Mesenchymal stem cell (in vitro differentiated cells and primary cell): ENCODE measurements at places on chromosomes 7 and 10.
A peak's percentile ranks its signal among the peaks of the same experiment; 100 is the strongest.

- no peak for DNase-seq
- no peaks in the 10 kb centered on the region for H3K36me3 ChIP-seq
- H3K27ac ChIP-seq: no peak overlapping the region
- peaks cover 39% of the 10 kb centered on the region for H3K4me1 ChIP-seq
- H3K4me3 ChIP-seq: no peak overlapping the region
- peaks cover 100% of the 10 kb centered on the region for H3K27me3 ChIP-seq
These were observed 76.9 kb downstream of the INSIG1 start for GRCh38 chr7:155374276-155375252.

- H3K4me1 ChIP-seq: no peaks in the 10 kb centered on the region
- no peaks in the 10 kb centered on the region for H3K36me3 ChIP-seq
- H3K4me3 ChIP-seq: no peak overlapping the region
- no peaks in the 10 kb centered on the region for H3K27me3 ChIP-seq
- no peak for DNase-seq
These were observed 27.7 kb upstream of the VIPR2 start for GRCh38 chr7:159172400-159172799.

DNA sequence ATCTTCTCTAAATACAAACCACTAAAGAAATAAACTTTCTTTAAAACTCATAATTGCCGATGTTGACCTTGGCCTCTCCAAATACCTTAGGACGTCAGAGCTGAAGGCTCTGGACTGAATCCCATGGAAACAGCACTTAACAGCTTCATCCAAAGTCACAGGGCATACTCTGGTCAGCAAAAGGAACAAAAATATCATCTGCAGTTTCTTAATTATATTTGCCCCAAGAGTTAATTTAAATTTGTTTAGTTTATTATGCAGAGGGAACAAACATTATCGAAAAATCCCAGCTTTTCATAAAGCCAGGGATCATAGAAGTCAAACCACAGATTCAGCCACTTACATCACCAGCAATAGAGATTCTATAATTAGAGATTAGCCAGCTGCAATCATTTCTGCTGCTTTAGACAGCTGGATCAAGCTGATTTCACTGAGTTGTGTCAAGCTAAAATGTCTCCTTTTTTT is 20.5 kb upstream of the FAM13C start:
- H3K27ac ChIP-seq: no peak overlapping the region
- H3K36me3 ChIP-seq: no peaks in the 10 kb centered on the region
- no peak overlapping the region for H3K4me3 ChIP-seq
- no peaks in the 10 kb centered on the region for H3K27me3 ChIP-seq
- no peaks in the 10 kb centered on the region for H3K4me1 ChIP-seq
- DNase-seq: peak; percentile 89

DNA sequence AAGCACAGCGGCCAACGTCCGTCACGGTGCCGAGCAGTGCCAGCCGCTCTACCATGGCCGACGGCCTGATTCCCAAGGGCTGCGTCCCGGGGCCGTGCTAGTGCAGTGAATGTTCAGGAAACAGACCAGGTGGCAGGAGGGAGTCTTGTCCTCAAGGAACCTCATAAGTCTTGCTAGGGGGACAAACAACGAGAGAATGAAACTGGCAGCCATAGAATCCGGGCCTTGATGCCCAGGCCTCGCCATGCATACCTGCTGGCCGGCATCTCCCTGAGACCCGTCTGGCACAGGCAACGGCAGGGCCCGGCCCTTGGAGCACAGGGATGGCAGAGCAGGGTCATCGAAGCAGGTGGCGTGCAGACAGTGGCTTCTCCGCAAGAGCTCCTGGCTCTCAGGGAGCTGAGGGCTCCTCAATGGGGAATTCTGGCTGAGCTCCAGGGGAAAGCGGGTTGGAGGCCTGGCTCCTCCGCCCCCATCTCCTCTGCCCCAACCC is 58.8 kb downstream of the DIP2C start:
- no peak overlapping the region for H3K27ac ChIP-seq
- H3K27me3 ChIP-seq: no peaks in the 10 kb centered on the region
- H3K4me1 ChIP-seq: peaks cover 29% of the 10 kb centered on the region
- no peak overlapping the region for H3K4me3 ChIP-seq

- H3K4me1 ChIP-seq: peaks cover 25% of the 10 kb centered on the region
- DNase-seq: no peak
- no peak overlapping the region for H3K4me3 ChIP-seq
These were observed 12.7 kb downstream of the LOXL4 start for GRCh38 chr10:98255146-98255877.

DNA sequence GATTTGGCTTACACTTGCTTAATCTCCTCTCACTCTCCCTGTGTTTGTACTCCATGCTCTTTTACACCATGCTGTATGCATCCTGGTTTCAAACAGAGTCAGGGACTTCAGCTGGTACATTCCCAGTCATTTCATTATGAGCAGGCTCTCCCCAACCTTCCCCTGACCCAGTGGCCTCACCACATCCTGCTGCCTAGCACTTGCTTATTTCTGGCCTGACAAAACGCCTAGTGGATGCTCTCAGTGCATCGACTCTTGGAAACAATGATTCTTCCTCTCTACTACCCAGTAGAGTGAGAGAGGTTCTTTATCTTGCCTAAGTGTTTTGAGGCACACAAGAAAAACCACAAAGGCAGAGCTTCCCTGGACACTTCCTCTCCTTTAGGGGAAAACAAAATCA is 63.4 kb downstream of the CAV1 start:
- no peaks in the 10 kb centered on the region for H3K27me3 ChIP-seq
- H3K36me3 ChIP-seq: no peaks in the 10 kb centered on the region
- H3K4me3 ChIP-seq: no peak overlapping the region
- peaks cover 7% of the 10 kb centered on the region for H3K4me1 ChIP-seq
- peak overlapping the region; percentile 58 for H3K27ac ChIP-seq
- DNase-seq: peak; percentile 96

- peaks cover 12% of the 10 kb centered on the region for H3K4me1 ChIP-seq
- peak overlapping the region; percentile 15 for H3K27ac ChIP-seq
- DNase-seq: peak; percentile 78
- H3K4me3 ChIP-seq: no peak overlapping the region
- H3K27me3 ChIP-seq: no peaks in the 10 kb centered on the region
- H3K36me3 ChIP-seq: peaks cover 6% of the 10 kb centered on the region
These were observed 2.4 kb upstream of the VDAC2 start for GRCh38 chr10:75208181-75208580.

GRCh38 chr10:102919246-102919959 is 1.3 kb downstream of the CNNM2 start:
- peak; percentile 32 for DNase-seq
- H3K36me3 ChIP-seq: no peaks in the 10 kb centered on the region
- H3K4me1 ChIP-seq: peaks cover 14% of the 10 kb centered on the region
- peak overlapping the region; percentile 93 for H3K4me3 ChIP-seq
- H3K27ac ChIP-seq: no peak overlapping the region

- no peak overlapping the region for H3K4me3 ChIP-seq
- peak; percentile 45 for DNase-seq
- peaks cover 15% of the 10 kb centered on the region for H3K4me1 ChIP-seq
- H3K27ac ChIP-seq: no peak overlapping the region
- no peaks in the 10 kb centered on the region for H3K36me3 ChIP-seq
- H3K27me3 ChIP-seq: peaks cover 10% of the 10 kb centered on the region
These were observed 122.5 kb upstream of the LANCL2 start for GRCh38 chr7:55242613-55243012.

DNA sequence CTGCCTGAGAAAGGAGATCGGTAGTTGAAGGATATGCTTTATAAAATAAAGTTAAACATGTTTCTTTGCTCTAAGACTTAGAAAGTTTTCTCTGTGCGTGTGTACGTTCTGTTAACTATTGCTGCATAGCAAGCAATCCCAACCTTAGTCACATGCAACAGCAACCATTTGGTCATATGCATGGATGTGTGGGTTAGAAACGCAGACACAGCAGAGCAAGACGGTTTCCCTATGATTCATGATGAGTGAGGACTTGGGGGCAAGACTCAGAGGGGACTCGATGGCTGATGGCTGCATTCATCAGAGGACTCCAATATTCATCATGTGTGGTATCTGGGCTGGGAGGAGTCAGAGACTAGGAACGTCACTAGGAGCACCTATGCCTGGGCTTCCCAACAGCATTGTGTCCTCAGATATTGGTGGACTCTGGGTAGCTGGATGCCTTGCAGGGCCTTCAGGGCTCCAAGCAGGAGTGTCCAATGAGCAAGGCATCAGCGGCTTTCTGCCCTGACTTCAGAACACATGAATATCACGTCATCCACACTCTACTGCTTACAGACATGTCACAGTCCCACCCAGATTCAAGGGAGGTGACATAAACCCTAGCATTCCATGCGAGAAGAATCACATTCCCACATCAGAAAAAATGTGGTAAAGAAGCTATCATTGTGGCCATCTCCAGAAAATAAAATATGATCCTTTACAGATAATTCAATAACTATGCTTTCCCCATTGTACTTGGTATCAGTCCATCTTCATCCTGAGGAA is 731.2 kb downstream of the TNS3 start:
- H3K4me3 ChIP-seq: no peak overlapping the region
- no peak overlapping the region for H3K27ac ChIP-seq
- H3K27me3 ChIP-seq: no peaks in the 10 kb centered on the region
- no peaks in the 10 kb centered on the region for H3K36me3 ChIP-seq
- no peaks in the 10 kb centered on the region for H3K4me1 ChIP-seq

- DNase-seq: peak; percentile 91
- H3K4me3 ChIP-seq: peak overlapping the region; percentile 51
- no peaks in the 10 kb centered on the region for H3K27me3 ChIP-seq
- no peaks in the 10 kb centered on the region for H3K36me3 ChIP-seq
- peak overlapping the region; percentile 51 for H3K27ac ChIP-seq
These were observed 36.6 kb downstream of the SRPK2 start for GRCh38 chr7:105352018-105352612.

DNA sequence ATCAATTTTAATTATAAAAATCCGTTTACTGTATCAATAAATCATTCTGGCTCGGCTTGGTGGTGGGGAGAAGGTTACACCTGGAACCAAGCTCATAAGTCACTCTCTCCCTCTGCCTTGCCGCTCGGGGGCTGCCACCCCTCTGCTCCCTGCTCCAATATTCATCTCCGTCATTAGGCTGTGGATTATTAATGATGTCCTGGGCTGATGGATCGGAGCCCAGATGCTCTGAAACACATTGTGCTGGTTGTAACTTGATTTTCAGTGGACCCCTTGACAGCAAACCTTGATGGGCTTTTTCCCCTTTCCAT is 314.2 kb downstream of the PLXNA4 start:
- H3K4me3 ChIP-seq: no peak overlapping the region
- no peak overlapping the region for H3K27ac ChIP-seq
- H3K4me1 ChIP-seq: no peaks in the 10 kb centered on the region
- no peaks in the 10 kb centered on the region for H3K27me3 ChIP-seq
- DNase-seq: no peak
- H3K36me3 ChIP-seq: no peaks in the 10 kb centered on the region

DNA sequence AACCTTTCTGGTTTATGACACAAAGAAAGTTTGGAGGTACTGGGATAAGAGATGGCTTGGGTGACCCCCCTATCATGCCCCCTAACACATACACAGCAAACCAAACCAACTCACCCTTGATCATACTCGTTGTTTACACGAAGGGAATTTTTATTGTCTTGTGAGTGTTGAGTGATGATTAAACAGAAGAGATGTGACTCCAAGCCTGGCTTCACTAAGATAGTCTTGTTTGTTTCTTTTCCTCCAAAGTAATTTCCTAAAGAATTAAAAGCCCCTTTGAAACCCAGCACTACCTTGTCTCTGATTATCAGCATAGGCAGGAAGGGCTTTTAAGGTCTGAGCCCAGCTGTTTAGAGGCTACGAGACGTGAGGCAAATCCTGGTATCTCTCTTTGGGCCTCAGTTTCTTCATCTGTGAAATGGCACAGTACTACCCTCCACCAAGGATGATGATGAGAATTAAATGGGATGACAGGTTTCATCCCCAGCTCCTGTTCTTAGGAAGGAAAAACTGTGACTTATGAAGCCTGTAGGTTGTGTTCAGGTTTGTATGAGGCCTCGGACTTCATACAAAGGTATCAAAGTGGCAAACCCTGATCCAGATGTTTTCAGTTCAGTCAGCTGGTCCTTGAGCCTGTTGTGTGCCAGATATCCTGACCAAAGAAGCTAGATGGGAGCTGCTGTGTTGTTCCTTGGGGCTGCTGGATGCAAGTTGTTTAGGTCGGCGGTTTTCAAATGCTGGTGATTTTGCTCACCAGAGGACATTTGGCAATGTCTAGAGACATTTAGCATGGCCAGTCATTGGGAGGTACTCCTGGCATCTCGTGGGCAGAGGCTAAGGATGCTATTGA is 51.8 kb downstream of the TCF7L2 start:
- no peak overlapping the region for H3K27ac ChIP-seq
- no peaks in the 10 kb centered on the region for H3K27me3 ChIP-seq
- peaks cover 25% of the 10 kb centered on the region for H3K4me1 ChIP-seq

GRCh38 chr10:73940634-73941221 is 29.8 kb downstream of the PLAU start:
- H3K36me3 ChIP-seq: no peaks in the 10 kb centered on the region
- H3K4me1 ChIP-seq: peaks cover 4% of the 10 kb centered on the region
- no peaks in the 10 kb centered on the region for H3K27me3 ChIP-seq
- H3K4me3 ChIP-seq: no peak overlapping the region

DNA sequence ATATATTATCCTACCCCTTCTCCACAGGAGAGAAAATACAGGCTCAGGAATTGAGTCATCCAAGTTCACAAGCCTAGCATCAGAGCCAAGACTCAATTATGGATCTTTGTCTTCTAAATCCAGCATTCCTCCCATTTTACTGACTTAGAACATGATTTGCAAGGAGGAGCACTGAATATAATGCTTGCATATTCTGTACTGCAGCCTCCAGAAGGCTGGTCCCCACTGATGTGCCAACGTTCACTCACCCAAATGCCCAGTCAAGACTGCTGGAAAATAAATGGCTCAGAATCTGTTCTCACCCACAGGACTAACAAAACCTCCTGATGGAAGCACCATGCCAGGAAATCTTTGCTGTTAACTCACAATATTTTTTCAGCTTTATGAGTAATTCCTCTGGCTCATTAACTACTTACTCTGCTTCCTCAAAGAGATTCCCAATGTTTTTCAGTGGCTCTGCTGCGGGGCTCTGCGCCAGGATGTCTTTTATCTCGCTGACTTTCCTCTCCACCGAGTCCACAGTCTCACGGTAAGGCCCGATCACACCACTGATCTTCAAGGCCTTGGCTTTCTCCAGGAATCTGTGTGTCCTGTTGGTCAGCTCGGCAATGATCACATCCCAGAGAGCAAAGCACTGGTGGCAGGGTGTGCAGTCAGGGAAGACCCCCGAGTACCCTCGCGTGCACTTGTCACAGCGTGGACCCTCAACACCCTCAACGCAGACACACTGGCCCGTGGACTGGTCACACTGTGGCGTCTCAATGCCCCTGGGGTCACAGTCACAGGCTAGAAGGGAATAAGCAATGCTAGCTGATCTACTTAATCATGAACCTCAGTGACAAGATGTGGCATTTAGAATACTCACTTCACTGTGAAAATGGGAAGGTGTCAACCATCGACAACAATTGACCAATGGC is 48.8 kb downstream of the DLD start:
- no peak for DNase-seq
- H3K4me3 ChIP-seq: peak overlapping the region; percentile 17
- H3K4me1 ChIP-seq: peaks cover 13% of the 10 kb centered on the region
- no peaks in the 10 kb centered on the region for H3K27me3 ChIP-seq

GRCh38 chr10:77828377-77828776 is 98.2 kb downstream of the DLG5 start:
- H3K4me1 ChIP-seq: peaks cover 16% of the 10 kb centered on the region
- H3K4me3 ChIP-seq: no peak overlapping the region
- no peak for DNase-seq
- H3K36me3 ChIP-seq: peaks cover 86% of the 10 kb centered on the region

GRCh38 chr10:34163075-34163905 is 651.8 kb downstream of the PARD3 start:
- H3K4me3 ChIP-seq: no peak overlapping the region
- no peaks in the 10 kb centered on the region for H3K4me1 ChIP-seq
- H3K27ac ChIP-seq: no peak overlapping the region
- peak; percentile 59 for DNase-seq
